ENCODE measurements at places on chromosomes 5 and 9.
A peak's percentile ranks its signal among the peaks of the same experiment; 100 is the strongest.

- peak; percentile 22 for DNase-seq
Measured at GRCh38 chr9:19049917-19050636, 850 bp downstream of the RRAGA start.

DNA sequence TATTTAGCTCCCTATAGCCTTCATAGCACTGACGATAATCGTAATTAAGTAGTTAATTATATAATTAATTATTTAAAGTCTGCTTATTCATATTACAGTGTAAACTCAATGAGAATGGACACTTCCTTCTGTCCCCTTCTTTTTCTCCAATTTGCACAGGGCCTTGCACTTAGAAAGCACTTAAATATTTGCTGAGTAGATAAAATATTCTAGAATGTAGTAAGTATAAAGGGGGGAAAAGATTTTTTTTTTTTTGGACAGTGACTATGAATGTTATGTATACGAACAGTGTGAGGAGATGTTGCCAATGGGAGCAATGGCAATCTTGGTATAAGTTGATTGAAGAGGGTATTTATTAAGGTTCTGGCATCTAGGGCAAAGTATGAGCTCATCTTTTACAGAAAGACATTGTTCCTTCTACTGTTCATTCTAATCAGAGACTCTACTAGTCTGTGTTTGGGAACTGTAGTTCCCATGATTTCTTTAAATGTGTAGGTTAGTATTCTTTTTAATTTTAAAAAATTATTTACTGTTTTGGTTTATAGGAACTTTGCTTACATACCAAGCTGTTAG, 49.4 kb downstream of the YTHDC2 start:
- DNase-seq: no peak

- no peak for DNase-seq
Measured at GRCh38 chr5:150195736-150196485, 6.0 kb downstream of the SLC6A7 start.

GRCh38 chr5:59092758-59093157, 509.9 kb downstream of the RAB3C start:
- no peak for DNase-seq

GRCh38 chr5:1122511-1123294, 10.8 kb upstream of the SLC12A7 start:
- no peak for DNase-seq

- no peak for DNase-seq
Measured at GRCh38 chr5:64958757-64959391, 190.1 kb downstream of the CWC27 start.

GRCh38 chr5:160507221-160507721, 85.6 kb downstream of the PTTG1 start:
- no peak for DNase-seq

DNA sequence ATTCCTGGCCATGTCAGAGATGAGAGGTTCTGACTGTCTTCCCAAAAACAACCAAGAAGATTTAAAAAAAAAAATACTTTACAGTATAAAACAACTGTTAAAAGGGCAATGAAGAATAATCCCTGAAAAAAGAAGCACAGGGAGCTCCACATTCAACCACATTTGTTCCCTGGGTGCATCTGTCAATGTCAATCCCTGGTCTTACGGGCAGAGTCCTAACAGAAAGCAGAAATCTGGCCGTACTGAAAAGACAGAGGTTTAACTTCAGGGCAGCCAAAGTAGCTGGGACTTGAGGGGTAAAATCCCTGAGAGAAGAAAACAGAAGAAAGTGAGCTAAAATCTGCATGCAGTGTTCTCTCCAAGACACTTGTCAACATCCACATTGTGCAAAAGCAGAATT, 76.6 kb downstream of the RICTOR start:
- DNase-seq: no peak

GRCh38 chr5:90495146-90495545, 20.5 kb downstream of the POLR3G start:
- DNase-seq: no peak

DNA sequence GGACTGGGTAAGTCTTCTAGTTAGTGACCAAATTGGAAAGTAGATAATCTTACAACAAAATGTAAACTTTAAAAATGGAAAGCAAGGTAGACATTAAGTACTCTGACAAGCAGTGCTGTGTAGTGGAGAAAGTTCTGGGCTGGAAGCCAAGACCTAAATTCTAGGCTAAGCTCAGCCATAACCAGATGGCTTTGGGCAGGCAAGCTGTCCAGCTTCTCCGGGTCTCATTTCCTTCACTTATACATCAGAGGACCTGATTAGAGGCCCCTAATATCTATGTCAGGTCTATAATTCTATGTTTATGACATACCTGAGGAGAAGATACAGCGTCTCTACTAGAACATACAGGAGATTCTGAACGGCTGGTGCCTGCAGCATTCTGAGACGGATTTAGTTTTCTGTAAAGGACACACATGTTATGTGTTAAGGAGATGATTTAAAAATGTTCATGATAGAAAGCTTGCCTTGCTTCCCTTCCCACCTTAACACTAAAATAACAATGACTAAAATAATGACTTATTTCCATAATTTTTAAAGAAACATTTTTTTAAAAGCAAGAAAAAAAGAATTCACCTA, 61.2 kb downstream of the ELL2 start:
- DNase-seq: no peak

DNA sequence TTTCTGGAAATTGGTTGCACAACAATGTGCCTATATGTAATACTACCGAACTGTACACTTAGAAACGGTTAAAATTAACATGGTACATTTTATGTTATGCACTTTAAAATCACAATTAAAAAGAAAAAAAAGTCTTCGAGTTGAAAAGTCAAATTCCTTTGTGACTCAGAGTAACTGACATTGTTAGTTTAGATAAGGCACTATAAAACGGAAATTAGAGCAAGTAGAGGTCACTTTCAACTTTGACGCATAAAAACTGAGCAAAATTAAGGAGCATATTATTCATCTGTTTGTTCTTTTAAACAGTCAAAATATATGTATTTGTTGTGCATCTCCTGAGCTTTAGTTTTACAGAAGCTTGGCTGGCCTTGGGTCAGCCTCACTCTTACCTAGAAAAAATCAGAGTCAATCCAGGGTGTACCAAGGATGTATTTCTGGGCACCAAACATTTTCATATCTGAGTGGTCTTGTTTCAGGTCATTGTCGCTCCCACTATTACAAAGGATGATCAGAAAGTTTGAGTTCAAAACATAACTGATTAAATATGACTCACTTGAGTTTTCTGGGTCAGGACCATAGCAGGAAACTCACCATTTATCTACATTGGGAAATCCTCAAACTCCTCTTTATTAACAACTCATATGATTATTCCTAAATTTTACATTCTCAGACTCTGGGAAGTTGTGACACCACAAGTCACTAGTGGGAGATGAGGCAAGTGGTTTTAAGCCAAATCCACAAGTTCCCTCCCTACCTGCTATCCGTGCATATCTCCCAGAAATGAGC, 160.6 kb downstream of the CCDC192 start:
- no peak for DNase-seq

DNA sequence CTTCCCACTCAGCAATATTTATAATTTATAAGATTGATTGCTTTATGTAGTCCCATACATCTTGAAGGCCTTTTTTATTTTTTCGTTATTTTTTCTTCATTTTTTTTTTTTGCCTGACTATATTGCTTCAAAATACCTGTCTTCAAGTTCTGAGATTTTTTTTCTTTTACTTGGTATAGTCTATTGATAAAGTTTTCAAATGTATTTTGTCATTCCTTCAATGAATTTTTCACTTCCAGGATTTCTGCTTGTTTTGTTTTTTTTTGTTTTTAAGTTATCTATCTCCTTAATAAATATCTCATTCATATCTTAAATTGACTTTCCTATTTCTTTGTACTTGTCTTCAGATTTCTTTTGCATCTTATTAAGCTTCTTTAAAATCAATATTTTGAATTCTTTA, 905.6 kb upstream of the CDH6 start:
- DNase-seq: no peak

DNA sequence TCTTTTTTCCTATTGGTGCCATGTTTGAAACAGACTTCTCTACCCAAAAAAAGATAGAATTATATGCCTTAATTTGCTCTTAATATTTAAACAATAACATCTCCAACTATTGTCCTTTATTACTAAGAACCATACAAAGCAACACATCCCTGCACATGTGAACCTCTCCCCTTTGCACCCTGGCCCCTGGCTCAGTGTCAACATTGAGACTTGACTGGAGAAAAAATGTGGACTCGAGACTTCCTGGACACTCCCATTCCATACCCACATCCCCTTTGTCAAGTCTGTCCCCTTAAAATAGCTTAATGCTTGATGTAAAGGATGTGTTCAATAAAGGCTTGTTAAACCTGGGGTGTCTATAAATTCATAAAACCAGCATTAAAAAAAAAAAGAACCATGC, 53.2 kb downstream of the TTC39B start:
- DNase-seq: no peak

DNA sequence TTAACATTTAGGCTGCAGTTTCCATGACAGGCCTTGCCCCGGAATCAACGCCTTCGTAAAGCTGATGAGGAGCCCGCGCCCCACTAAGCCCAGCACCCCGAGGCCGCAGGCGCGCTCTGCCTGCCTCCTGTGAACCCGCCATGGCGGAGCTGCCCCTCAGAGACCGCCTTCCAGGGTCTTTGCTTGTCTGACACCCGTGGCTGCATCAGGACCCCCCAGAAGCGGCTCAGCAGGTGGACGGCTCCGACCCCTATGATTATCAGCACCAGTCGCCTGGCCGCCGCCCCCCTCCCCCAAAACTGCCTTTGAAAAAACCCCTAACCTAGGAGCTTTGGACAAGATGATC, 507 bp upstream of the DPH7 start:
- no peak for DNase-seq

DNA sequence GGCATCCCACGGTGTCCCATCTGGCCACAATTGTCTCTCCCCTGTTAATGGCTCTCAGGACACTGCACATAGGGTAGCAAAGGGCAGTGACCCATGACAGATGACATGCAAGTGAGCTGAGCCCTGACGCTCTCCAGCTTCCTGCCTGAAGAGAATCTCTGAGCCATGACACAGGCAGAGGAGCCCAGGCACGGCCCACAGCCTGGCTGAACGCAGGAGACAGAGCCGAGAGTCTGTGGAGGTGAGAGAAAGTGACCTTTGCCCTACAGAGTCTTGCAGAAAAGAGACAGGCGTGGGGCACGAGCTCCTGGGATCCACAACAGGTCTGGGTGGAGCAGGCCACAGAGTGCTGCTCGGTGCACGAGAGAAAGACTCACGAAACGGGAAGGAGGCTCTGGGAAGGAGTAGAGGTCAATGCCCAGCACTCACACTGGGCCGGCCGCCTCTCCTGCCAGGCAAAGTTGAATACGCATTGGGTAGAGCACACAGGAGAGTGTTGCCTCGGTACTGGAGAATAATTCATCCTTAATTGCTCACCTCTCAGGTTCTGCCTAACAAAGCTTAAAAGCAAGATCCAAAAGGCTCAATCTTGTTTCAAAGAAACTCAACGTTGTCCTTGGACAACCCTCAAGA, 90.3 kb downstream of the MRPL36 start:
- DNase-seq: no peak

GRCh38 chr5:39523821-39524220, 99.0 kb upstream of the DAB2 start:
- DNase-seq: no peak

GRCh38 chr5:111385051-111385450, 127.3 kb downstream of the STARD4 start:
- DNase-seq: no peak

DNA sequence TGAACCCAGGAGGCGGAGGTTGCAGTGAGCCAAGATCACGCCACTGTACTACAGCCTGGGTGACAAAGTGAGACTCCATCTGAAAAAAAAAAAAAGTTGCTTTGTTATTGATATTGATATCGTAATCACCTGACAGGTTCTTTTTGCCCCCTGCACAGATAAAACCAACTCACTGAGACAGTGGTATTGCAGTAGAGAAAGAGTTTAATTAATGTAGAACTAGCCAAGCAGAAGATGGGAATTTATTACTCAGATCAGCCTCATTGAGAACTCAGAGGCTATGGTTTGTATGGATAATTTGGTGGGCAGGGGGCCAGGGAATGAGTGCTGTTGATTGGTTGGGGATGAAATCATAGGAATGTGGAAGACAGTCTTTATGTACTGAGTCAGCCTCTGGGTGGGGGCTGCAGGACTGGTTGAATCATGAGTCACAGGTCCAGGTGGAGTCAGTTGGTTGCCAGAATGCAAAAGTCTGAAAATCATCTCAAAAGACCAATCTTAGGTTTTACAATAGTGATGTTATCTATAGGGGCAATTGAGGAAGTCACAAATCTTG, 35.8 kb upstream of the MEGF10 start:
- no peak for DNase-seq

DNA sequence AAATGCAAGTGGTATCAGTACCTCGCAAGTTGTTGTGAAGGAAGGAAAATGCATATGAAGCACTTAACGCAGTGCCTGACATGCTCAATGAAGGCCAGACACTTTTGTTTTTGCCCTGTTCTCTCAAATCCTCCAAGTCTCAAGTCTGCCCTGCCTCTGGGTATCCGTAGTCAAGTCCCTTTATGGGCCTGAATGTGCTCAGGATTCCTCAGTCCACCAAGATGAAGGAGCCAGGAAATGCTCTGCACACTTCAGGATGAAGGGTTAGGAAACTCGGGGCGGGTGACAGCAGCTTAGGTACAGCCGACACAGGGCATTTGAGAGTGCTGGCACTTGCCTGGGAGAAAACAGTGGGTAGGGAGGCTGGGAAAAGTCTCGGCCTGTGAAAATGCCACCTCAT, 1.4 kb downstream of the ECSCR start:
- no peak for DNase-seq

- no peak for DNase-seq
Measured at GRCh38 chr5:32066448-32066847, 107.7 kb downstream of the GOLPH3 start.

DNA sequence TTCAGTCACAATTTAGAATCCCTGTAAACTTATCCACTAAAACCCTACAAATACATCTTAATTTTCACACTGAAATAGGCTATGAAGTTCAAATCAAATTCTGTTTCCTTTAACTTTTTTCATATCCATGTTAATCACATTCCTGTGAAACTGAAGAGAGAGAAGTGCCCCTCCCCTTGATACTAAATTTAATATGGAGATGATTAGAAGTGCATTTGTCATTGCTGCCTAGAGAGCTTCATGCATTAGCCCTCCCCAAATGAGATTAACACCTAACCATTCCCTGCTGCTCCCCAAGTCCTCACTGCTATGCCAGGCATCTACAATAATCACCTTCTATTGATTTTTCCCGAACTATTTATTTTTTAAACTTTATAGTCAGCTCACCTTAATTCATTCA, 85.1 kb upstream of the SPOCK1 start:
- no peak for DNase-seq

- no peak for DNase-seq
Measured at GRCh38 chr5:88251048-88251711, 17.5 kb downstream of the TMEM161B start.

DNA sequence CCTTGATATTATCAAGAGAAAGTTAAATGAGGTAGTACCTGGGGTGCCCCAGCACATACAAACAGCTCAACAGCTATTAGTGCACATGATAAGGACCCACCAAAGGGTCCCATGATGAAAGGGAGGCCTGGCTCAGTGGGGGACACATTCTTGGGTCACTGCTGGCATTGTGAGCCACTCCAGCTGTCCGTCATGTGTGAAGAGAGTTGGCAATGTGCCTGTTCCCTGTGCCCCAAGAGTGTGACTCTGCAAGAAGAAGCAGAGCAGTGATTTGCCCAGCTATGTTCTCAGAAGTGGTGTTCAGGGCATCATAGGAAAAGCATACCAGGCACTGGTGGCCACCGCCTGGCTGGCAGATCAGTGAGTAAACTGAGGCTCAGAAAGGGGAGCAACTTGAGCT, 37.1 kb upstream of the TDRD7 start:
- no peak for DNase-seq

Measured in activated CD4-positive, alpha-beta T cell treated with anti-CD3 and anti-CD28 coated beads, Interleukin-2, amount 10 ng/mL, durations not matched to agents 7 days and 5 days (primary cell).